ENCODE measurements at places on chromosomes 3 and 15.
A peak's percentile ranks its signal among the peaks of the same experiment; 100 is the strongest.

DNA sequence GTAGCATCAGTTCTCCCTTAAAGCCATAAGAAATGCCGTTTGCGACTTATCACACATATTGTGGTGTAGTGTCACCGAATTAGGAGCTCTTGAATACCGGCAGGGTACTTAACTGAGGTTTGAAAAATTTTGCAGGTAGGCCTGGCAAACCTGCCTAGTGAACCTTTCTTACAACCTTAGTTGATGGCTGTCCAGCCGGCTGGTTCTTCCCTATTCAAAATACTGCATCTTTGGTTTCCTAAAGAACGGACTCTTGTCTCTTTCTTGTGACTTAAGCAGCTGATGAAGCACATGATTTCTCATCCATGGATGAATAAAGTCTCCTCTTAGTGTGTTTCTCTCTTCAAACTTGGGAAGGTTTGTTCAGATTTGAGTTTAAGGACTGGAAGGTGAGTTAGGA, 1.5 kb downstream of the RAB7A start:
- H3K27me3 ChIP-seq = no peaks in the 10 kb centered on the region
- H3K4me3 ChIP-seq = peak overlapping the region; percentile 93
- H3K36me3 ChIP-seq = no peaks in the 10 kb centered on the region
- no peak overlapping the region for H3K27ac ChIP-seq

- H3K4me1 ChIP-seq = peaks cover 27% of the 10 kb centered on the region
- DNase-seq = peak; percentile 58
- no peaks in the 10 kb centered on the region for H3K36me3 ChIP-seq
- no peak overlapping the region for H3K27ac ChIP-seq
- H3K4me3 ChIP-seq = peak overlapping the region; percentile 78
- peaks cover 10% of the 10 kb centered on the region for H3K27me3 ChIP-seq
These were observed 1.8 kb downstream of the BCL6 start for GRCh38 chr3:187743195-187744141.

GRCh38 chr15:36903922-36904556, 196.3 kb downstream of the MEIS2 start:
- no peaks in the 10 kb centered on the region for H3K27me3 ChIP-seq
- no peak overlapping the region for H3K4me3 ChIP-seq
- H3K27ac ChIP-seq = no peak overlapping the region
- DNase-seq = no peak
- peaks cover 68% of the 10 kb centered on the region for H3K4me1 ChIP-seq

DNA sequence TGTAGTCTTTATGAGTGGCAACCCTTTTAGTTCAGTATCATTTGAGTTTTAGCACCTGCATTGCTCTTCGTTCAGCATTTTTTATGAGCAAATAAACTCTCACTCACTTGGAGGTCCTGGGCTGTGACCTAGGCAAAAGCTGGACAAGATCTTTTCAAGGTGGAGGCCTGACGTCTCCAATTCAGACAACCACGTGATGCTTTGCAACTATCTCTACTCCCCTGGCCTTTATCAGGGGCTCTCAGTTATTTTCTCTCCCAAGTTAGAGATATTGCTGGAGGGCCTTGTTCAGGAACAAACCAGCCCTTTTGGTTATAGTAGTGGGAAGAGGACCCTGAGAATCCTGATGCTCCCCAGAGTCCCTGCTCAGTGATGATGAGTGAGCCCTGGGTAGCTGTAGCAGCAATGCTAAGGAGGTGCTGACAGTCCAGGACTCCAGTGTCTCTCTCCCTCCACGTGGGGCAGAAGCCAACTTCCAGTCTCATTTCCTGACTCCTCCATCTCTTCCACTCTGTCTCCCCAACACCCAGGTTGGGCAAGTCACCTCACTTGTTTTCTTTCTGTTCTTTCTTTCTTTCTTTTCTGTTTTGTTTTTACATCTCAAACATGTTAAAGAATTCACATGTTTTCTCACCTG, 30.4 kb downstream of the HAPLN3 start:
- DNase-seq = no peak
- no peaks in the 10 kb centered on the region for H3K36me3 ChIP-seq
- no peak overlapping the region for H3K27ac ChIP-seq

DNA sequence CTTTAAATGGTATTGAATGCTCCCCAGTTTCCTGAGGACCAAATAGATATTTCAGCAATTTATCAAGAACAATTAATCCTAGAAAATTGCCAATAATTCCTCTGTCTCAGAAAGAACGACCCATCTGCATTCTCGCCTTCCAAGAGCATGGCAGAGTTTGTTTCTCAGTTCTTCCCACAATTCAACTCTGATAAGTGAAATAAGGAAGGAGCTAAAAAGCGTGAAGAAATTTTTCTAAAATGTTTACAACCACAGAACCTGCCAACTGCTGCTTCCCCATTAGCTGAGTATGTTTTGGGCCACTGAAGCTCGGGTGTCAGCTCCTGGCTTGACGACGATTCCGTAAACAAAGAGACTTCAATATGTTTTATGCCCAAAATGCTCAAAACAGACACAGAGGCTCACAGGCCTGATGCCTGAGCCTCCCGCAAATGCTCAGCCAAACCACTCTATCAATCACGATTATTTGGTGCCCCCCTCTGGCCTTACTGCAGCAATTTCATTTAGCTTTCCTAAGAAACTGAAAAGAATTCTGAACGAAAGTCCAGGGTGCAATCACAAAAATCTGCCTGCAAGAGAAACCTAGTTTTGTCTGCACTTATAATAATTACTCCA, 259.2 kb upstream of the CCDC54 start:
- peak; percentile 75 for DNase-seq
- no peak overlapping the region for H3K27ac ChIP-seq
- H3K27me3 ChIP-seq = no peaks in the 10 kb centered on the region
- H3K36me3 ChIP-seq = no peaks in the 10 kb centered on the region

GRCh38 chr3:105842449-105842848, 26.4 kb downstream of the CBLB start:
- peaks cover 45% of the 10 kb centered on the region for H3K4me1 ChIP-seq
- no peak overlapping the region for H3K4me3 ChIP-seq
- no peaks in the 10 kb centered on the region for H3K36me3 ChIP-seq
- peak overlapping the region; percentile 1 for H3K27ac ChIP-seq
- no peak for DNase-seq

DNA sequence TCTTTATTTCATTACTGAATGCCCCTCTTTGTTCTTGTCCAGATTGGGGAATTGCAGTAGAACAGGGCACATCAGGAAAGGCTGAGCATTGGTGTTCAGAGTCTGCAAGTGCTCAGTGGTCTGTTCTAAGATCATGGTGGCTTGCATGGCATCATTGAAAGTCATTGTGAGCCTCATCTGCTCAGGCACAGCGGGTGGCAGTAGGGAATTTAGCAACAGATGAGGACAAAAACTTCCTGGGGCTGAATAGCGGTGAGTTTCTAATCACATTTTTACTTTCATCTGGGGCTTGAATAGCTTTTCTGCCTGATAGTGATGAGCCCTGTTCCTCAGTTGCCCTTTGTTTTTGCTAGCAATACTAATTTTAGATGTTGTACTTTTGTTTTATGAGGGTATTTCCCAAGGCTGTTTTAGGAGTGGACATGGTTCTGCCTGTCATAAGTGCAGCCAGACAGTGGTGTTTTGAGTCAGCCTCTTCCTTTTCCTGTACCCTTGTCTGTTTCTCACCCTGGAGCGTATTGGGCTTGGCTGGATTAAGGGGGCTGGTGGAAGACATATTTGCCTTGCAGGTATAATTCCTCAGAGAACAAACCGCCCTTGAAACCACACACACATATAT, 127.2 kb upstream of the IL12A start:
- peaks cover 43% of the 10 kb centered on the region for H3K4me1 ChIP-seq
- no peaks in the 10 kb centered on the region for H3K27me3 ChIP-seq
- no peak overlapping the region for H3K27ac ChIP-seq
- peak; percentile 33 for DNase-seq
- no peaks in the 10 kb centered on the region for H3K36me3 ChIP-seq

GRCh38 chr15:76935620-76936019, 4.1 kb downstream of the RCN2 start:
- H3K4me1 ChIP-seq = peaks cover 40% of the 10 kb centered on the region
- H3K27me3 ChIP-seq = no peaks in the 10 kb centered on the region
- peak; percentile 36 for DNase-seq
- H3K4me3 ChIP-seq = no peak overlapping the region

DNA sequence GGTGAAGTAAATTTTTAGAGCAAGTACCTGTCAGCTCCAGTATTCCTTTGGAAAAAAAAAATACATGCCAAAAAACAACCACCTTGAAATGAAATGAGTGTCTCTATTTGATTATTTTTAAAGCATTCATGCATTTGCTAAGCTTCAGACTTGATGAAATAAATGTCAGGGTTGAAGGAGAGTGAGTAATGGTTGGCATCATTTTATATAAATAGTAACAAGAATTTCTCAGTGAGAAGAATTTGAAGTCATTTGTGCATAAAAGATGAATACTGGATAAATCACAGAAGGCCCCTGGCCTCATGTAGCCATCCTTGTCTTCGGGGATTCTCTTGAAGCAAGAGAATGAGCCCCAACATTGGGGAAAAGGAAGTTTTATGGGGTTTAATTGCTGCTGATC, 318.4 kb downstream of the LPP start:
- DNase-seq = no peak
- H3K4me1 ChIP-seq = no peaks in the 10 kb centered on the region
- H3K27me3 ChIP-seq = no peaks in the 10 kb centered on the region
- no peak overlapping the region for H3K27ac ChIP-seq
- H3K36me3 ChIP-seq = no peaks in the 10 kb centered on the region

- DNase-seq = no peak
- H3K4me1 ChIP-seq = peaks cover 6% of the 10 kb centered on the region
- H3K4me3 ChIP-seq = no peak overlapping the region
- H3K27ac ChIP-seq = no peak overlapping the region
- H3K36me3 ChIP-seq = no peaks in the 10 kb centered on the region
- H3K27me3 ChIP-seq = peaks cover 11% of the 10 kb centered on the region
These were observed 5.2 kb downstream of the GLCE start for GRCh38 chr15:69165637-69166025.

GRCh38 chr15:88830016-88830415, 26.8 kb downstream of the ACAN start:
- no peaks in the 10 kb centered on the region for H3K27me3 ChIP-seq
- DNase-seq = no peak
- no peak overlapping the region for H3K4me3 ChIP-seq

DNA sequence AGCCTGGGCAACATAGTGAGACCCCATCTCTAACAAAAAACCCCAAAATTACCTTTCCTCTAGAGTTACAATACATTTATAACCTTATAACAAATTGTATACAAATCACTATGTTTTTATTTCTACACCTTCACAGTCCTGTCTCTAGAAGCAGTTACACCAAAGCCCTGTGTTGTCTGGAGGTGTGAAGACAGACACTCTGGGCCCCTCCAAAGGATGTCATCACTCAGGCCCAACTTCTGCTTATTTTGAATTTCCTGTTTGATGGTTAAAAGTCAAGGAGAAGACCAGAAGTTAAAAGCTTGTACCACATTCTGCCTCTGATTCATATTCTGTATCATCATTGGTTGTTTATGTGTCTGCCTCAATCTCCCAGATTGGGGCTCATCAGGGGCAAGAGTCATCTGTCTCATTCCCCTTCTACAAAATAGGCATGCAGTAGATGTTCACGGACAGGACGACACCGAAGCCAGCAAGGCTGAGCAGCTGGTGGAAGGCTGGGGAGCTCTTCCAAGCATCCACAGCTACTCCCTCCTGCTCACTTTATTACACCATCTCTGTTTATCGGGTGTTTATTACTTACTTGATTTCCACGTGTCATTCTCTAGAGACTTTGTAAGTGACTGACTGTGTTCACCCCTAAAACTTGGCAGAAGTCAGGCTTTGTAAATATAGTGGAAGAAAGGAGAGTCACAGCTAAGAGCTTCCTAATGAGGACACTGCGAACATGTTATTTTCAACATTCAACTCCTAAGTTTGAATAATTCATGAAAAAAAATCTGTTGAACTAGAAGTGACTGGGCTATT, 136.8 kb upstream of the ANKRD28 start:
- DNase-seq = no peak
- peaks cover 33% of the 10 kb centered on the region for H3K4me1 ChIP-seq
- no peaks in the 10 kb centered on the region for H3K36me3 ChIP-seq
- H3K27me3 ChIP-seq = no peaks in the 10 kb centered on the region
- no peak overlapping the region for H3K4me3 ChIP-seq
- no peak overlapping the region for H3K27ac ChIP-seq

- H3K4me1 ChIP-seq = peaks cover 7% of the 10 kb centered on the region
- no peaks in the 10 kb centered on the region for H3K36me3 ChIP-seq
- no peak overlapping the region for H3K27ac ChIP-seq
These were observed 436.9 kb upstream of the C2CD4B start for GRCh38 chr15:62601777-62602545.

- no peak overlapping the region for H3K4me3 ChIP-seq
- DNase-seq = no peak
- no peaks in the 10 kb centered on the region for H3K4me1 ChIP-seq
- H3K27ac ChIP-seq = no peak overlapping the region
- H3K27me3 ChIP-seq = no peaks in the 10 kb centered on the region
- H3K36me3 ChIP-seq = no peaks in the 10 kb centered on the region
These were observed 604.9 kb upstream of the CFAP20DC start for GRCh38 chr3:59654480-59655417.

DNA sequence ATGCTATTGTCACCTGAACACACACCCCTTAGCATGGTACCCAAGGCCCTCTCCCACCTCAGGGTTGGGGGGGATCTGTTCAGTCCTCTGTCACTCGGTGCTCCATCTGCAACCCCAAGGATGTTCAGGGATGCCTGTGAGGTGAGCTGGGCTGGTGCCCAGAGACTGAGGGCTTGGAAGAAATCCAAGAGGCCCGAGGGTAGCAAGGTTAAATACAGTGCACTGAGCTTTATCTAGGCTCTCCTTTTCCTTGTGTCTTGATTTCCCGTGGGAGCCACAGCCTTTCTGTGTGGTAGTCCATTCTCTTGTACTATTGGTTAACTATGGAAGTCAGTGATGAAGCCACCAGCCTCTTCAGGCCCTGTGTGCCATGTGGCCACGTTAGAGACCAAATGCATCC, 18.7 kb upstream of the WNT5A start:
- no peaks in the 10 kb centered on the region for H3K4me1 ChIP-seq
- no peak for DNase-seq
- H3K36me3 ChIP-seq = no peaks in the 10 kb centered on the region

DNA sequence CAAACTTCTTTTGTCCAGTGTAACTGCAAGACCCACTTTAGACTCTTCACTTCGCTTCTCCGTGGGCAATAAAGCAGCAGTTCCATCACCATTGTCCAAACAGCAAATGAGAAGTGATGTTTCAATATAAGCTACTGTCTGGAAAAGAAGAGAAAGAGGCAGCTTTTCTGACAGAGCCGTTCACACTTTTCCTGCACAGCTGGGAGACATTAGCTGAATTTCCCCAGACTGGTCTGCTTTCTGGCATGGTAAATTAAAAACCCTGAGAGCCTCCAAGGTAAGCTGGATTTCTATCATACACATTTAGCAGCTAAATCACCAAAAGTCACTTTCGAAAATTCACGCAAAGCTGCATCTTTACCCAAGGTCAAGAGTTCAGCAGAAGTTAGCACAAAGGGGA, 108.5 kb upstream of the CMC1 start:
- DNase-seq = no peak
- H3K4me1 ChIP-seq = peaks cover 3% of the 10 kb centered on the region
- no peak overlapping the region for H3K27ac ChIP-seq
- H3K36me3 ChIP-seq = no peaks in the 10 kb centered on the region
- no peaks in the 10 kb centered on the region for H3K27me3 ChIP-seq
